ENCODE measurements at places on chromosomes 1 and 21.

DNA sequence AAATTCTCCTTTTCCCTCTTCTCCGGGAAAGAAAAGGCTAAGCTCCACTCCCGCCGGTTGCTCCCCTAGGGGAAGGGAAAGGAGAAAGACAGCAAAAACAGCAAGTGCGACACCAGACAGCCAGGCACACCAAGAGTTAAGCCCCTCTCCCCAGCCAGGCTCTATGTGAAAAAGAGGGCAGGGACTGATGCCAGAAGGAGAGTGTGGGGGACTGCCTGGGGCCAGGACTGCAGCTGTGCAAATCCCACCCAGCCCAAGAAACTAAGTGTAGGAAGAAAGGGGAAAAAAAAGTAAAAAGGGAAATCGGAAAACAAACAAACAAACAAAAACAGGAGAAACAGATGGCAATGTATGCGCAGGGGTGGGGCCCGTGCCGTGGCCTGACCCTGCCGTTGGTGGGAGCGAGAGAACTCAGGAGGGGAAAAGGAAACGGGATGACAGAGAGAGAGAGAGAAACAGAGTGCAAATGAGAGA lies 27.7 kb upstream of the FMO1 start:
- DNase-seq, result no peak

- no peak for DNase-seq
Measured at GRCh38 chr1:25695771-25696311, 79.2 kb downstream of the MAN1C1 start.

- no peak for DNase-seq
Measured at GRCh38 chr1:51019811-51020210, 49.8 kb downstream of the CDKN2C start.

DNA sequence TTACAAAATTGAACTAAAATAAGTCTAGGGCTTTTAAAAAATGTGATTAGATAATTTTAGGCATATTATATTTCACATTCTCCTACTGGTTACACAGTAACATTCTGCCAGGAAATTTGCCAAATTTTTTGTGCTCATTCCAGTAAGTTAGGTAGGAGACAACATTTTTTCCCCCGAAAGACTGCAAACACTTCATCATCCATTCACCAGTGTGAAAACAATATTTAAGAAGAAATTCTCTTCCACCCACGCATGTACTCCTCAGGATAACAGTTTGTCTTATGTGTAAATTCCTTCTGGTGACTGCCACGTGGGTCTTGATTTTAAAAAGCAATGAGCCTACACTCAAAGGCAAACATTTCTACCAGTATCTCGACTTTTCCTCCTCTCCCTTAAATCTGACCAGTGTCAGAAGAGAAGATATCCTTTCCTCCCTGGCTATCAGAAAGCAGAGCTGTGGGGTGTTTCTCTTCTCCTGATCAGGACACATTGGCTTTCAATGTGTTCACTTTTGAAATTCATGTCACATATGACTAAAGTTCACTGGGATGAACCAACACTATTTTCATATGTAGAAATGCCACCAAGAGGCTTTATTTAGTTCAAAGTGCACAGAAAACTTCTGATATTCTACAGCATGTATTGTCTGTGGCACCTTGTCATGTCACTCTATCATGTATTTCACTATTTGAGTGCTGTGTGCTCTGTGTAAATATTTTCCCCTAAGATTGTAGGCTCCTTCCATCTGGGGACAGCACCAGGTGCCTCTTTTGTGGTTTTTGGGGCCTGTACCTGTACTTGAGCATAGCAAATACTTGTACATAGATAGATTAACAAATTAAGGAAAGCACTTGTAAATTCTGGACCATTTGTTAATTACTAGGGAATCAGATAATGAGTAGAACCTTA lies 38.6 kb downstream of the LHX9 start:
- no peak for DNase-seq

GRCh38 chr1:182015360-182015759 lies 46.2 kb downstream of the ZNF648 start:
- DNase-seq, result no peak

GRCh38 chr1:21295002-21295401 lies 4.7 kb upstream of the ECE1 start:
- no peak for DNase-seq

DNA sequence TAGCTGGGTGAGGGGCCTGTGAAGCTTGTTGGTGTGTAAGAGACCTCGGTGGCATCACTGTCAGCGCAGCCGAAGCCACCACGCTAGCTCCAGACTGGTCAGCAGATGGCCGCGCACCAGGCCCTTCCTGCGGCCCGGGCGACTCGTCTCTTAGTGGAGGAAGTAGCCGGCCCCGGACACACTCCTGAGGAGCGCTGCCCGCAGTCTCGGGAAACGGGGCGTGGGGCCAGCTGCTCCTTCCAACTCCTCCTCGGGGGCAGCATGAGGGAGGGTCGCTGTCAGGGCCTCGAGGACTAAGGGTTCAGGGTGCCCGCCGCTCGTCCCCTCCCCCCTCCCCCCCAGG lies 20.4 kb downstream of the H3-3A start:
- DNase-seq, result no peak

DNA sequence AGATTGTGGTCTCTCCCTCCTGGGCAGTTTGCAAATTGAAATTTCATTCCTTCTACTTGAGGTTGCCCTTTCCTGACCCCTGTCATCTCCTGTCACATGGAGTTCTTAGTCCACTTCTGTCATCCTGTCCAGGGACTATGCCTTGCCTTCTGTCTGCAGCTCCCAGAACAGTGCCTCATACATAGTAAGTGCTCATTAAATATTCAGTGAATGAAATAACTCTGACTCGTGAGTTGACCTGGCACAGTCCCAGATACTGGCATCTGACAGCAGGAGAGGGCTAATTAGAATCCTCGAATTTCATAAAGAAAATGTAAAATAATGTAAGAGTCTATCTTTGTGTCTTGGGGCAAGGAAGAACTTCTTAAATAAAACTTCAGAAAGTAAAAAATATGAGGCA lies 50.8 kb downstream of the CNIH3 start:
- no peak for DNase-seq
